ENCODE measurements at places on chromosomes 5 and 9.
A peak's percentile ranks its signal among the peaks of the same experiment; 100 is the strongest.

DNA sequence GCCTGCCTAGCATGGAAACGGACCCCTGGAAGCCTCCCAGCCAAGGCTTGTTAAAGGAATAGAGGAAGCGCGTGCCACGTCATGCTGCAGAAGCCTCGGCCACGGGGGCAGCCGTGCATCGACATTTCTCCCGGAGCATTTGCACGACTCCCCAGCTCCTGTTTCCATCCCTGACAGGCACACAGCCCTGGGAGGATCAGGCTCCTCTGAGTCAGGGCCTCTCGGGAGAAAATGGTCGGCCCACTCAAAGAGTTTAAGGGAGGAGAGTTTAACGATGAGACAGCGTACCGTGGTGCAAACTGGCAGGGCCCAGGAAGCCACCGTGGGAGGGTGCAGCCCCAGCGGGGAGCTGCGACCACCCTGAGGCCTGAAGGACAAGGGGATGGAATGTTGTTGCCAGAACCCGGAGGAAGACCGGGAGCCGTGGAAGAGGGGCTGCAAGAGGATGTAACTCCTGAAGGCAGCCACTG, 213.6 kb downstream of the PAX5 start:
- no peak for DNase-seq

DNA sequence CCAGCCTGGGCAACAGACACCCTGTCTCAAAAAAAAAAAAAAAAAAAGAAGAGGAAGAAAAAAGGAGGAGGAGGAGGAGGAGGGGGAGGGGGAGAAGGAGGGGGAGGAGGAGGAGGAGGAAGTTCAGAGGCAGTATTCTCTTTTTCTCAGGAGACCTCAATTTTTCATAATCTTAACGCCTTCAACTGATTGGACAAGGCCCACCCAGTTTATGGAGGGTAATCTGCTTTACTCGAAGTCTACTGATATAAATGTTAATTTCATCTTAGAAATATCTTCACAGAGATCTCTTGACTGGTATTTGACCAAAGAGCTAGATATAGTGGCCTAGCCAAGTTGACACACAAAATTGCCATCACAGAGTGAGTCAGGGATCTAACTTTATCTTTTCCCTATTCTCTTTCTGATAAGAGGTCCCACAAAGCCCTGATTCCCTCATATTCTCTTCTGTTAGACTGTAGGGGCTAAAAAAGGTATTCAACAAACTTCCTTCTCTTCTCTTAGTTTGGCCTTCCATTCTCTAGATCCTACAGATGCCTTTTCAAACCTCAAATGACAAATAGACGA, 115.5 kb upstream of the ABCA1 start:
- DNase-seq, result no peak

DNA sequence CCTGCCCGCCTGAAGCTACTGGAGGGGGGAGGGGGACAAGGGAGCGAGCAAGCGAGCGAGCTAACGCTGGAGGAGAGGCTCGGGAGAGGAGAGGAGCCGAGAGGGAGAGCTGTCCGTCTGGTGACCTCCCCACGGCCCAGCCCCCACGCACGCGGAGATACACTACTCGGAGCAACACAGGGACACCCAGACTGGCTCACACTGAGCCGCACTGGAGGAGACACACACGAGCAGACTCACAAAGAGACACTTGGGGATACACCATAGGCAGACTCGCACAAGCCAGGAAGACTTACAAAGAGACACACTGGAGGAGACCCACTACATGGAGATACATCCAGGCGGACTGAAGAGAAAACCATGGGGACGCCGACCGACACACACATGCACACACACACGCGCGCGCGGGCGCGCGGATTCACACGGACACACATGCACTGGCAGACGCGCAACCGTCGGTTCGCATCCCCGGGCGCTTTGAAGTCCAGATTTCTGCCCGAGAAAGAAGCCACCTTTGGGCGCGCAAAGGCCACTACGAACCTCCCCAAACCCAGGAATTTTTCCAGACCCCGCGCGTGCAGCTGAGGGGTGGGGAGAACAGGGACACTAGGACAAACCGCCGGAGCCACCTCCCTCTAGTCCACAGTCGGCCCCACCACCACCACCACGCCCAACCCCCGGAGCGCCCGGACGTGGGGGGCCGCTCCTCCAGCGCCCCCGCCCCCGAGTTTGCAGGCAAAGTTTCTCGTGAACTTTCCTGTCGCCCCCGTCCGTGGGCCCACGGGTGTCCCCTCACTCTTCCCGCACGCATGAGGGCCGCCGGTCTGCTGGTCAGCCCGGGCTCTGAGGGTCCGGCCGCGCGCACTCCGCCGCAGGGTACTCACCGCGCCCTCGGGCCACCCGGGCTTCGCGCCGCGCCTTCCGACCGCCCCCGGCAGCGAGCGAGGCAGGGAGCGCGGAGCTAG, 571 bp downstream of the CNTFR start:
- no peak for DNase-seq

DNA sequence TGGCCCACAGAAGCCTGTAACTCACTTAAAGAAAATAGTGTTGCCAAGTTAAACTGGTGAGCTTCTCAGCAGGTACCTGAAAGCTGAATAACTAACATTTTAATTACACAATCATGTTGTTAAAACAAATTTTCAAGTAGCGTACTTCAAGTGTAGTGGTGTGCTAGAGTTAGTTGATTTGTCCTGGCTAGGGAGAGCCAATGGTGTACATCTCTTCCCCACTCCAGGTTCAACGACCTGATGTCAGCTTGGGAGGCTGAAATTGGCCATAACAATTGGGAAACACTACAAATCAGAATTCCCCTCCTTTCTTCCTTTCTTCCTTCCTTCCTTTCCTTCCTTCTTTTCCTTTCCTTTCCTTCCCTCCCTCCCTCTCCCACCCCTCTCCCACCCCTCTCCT, 295.3 kb upstream of the SLC24A2 start:
- DNase-seq, result no peak

GRCh38 chr9:26157411-26157810, 479.2 kb upstream of the TUSC1 start:
- no peak for DNase-seq

DNA sequence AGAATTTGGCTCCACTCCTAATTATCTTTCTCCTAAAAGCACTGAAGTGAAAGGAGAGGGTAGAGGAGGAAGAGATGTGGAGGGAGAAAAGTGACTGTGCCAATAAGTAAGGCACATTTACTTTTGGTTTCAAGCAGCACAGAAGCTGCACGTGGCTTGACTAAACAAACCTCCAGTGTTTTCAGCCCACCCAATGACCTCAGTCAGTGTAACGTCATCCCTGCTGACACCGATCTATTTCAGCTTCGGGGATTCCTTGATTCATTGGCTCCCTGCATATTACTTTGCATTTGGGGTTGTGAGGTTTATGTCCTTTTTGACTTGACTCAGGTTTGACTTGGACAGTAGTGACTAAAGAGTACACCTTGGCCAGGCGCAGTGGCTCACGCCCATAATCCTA, 35.6 kb upstream of the NIM1K start:
- no peak for DNase-seq

GRCh38 chr5:168529374-168530234, 499 bp downstream of the FBLL1 start:
- DNase-seq, result no peak

DNA sequence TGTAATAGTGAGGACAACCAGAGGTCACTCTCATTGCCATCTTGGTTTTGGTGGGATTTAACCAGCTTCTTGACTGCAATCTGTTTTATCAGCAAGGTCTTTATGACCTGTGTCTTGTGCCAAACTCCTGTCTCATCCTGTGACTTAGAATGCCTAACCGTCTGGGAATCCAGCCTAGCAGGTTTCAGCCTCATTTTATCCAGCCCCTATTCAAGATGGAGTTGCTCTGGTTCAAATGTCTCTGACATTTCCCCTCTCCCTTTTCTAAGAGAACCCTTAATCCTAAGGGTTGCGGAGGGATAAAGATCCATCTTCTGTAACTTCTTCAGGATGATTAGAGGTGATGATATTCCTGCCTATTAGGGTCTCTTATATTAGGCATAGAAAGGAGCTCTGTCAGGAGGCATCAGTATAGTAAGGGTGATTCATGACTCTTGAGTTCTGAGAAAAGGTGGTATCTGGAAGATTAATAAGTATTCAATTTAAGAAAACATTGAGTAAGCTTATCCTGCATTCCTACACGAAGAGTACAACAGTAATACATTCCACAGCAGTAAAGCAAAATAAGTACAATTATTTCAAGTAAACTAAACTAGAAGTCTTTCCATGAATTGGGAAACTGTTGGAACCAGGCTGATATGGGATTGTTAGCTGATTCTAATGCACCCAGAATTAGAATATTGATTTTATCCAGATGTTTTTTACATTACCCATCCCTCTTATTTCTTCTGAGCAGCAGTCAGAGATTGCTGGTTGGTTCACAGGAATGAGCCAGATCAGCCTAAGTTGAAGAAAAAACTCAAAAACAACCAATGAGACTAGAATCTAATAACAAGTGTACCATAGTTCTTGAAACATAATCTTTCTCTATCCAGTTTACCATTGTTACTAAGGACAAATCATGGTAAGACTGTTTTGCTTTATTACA, 39.9 kb downstream of the SHC3 start:
- no peak for DNase-seq

DNA sequence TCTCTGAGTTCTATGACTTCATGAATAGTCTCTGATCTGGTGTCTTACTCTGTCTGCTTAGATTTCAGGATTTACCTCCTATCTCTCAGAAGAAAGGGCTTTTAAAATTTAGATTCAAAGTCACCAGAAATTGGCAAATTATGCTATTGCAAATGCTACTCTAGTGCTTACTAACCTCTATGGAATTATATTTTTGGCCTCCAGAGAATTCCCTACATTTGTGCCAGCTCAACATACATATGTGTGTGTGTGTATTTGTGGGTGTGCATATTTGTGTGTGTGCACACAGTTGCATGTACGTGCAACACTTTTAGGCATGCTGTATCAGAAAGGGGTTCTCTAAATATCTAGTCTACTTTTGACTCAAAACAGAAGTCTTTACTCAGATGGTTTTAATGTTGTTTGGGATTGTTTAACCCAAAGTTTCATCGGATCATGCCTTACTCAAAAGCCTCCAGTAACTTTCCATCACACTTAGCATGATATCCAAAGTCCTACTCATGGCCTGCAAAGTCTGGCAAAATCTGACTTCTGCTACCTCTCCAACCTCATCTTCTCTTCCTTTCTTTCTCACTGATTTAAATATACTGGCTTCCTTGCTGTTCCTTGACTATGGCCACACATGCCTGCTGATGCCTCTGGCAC, 147.6 kb upstream of the NR3C1 start:
- no peak for DNase-seq

- no peak for DNase-seq
These were observed 208.3 kb downstream of the MCTP1 start for GRCh38 chr5:95076395-95077185.

- no peak for DNase-seq
These were observed 1.6 kb downstream of the B4GALT1 start for GRCh38 chr9:33165263-33166151.

DNA sequence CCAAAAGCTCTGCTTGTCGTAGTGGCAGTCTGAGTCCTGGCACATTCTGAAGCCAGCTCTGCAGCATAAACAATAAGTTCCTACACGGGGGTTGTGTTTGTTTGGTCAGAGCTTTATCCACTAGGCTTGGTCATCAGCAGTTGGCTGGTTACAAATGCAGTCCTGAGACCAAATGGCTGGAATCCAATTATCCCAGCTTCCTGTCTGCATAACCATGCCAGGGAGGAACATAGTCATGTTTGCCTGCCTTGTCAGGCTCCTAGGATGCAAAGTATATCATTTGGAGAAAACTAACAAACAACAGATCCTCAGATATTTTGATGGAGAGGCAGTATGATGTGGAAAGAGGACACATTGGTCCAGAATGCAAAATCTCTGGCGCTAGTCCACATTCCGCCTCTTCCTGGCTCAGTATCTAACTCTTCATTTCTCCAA, 85.8 kb downstream of the FBXO38 start:
- no peak for DNase-seq

DNA sequence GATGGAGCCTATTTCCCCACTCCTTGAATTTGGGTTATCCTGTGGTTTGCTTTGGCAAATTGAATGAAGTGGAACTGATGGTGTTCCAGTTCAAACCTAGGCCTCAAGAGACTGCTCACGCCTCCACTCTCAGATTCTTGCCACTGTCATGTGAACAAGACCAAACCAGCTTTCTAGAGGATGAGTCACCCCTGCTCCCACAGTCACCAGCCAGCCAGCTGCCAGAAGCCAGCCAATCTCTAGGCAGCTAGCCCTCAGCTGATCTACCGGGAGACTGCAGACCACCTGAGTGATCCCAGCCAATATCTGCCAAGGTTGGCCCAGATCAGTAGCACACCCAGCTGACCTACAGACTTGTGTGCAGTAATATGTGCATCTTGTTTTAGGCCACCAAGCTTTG, 300.6 kb downstream of the TMEM38B start:
- DNase-seq, result no peak

- no peak for DNase-seq
These were observed 11.3 kb upstream of the SVEP1 start for GRCh38 chr9:110590816-110591215.

GRCh38 chr5:152329207-152329606, 75.9 kb downstream of the NMUR2 start:
- DNase-seq, result no peak

- peak; percentile 43 for DNase-seq
These were observed 57.7 kb downstream of the DUSP1 start for GRCh38 chr5:172713113-172713808.

DNA sequence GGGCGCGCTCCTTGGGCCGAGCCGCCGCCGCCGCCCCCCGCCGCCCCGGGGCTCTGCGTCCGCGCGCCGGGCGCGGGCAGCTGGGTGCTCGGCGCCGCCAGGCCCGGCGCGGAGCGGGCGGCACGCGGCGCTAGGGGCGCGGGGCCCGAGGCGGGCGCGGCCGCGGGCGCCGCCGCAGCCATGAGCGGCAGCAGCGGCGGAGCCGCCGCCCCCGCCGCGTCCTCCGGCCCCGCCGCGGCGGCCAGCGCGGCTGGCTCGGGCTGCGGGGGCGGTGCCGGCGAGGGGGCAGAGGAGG, 351 bp downstream of the TRIO start:
- no peak for DNase-seq

DNA sequence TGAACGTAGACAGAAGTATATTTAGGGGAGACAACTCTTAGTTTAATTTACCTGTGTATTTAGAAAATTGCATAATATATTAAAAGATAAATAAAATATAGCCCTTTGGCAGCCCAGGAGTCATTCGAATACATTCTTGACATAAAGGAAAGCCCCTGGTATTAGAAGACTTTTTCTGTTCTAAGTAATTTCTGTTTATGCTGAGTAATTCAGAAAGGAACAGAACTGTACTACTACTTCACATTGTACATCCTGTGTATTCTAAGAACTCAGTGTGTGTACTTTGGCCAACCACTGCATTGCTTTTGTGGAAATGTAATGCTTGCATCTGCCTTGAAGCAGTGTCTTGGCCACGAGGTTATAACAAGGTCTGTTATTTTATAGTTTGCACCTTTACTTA, 136.4 kb downstream of the KDM4C start:
- DNase-seq, result no peak

All from stimulated activated CD8-positive, alpha-beta memory T cell treated with anti-CD3 and anti-CD28 coated beads, Interleukin-7, amount 100 ng/mL, for 4 hours (primary cell).